ENCODE measurements at places on chromosomes 7 and 10. TPM values are rescaled to one million over a fixed set of nuclear protein-coding genes. Genes with fewer than 3 reads are reported as not detected.

Gene TAS2R4
- 0.15 TPM for polyA plus RNA-seq

Gene RUFY2
- polyA plus RNA-seq = 9.1 TPM

Gene RHOBTB1
- polyA plus RNA-seq = 5.1 TPM

Gene LRRC27
- polyA plus RNA-seq = 9.0 TPM

Gene ANKRD22
- polyA plus RNA-seq = 0.18 TPM

Gene OR2A12
- polyA plus RNA-seq = not detected

Gene CAV2
- polyA plus RNA-seq = 81.8 TPM

Gene CASP7
- 35.2 TPM for polyA plus RNA-seq

Gene LRRN3
- 5.1 TPM for polyA plus RNA-seq

Gene C10orf62
- 0.54 TPM for polyA plus RNA-seq

Gene SLC26A5
- polyA plus RNA-seq = not detected

Gene CDHR3
- polyA plus RNA-seq = 1.0 TPM

Gene CFAP58
- 0.38 TPM for polyA plus RNA-seq

Gene FERD3L
- not detected for polyA plus RNA-seq

Gene PKD1L1
- not detected for polyA plus RNA-seq

Gene PPP1R17
- polyA plus RNA-seq = not detected

Gene VSTM4
- 8.0 TPM for polyA plus RNA-seq

Gene DLG5
- 20.3 TPM for polyA plus RNA-seq

Gene FBXO24
- polyA plus RNA-seq = not detected

Gene CPN1
- polyA plus RNA-seq = not detected

Gene NEUROD6
- polyA plus RNA-seq = not detected

Gene OR2A1
- polyA plus RNA-seq = 0.59 TPM

Gene EFCAB10
- polyA plus RNA-seq = not detected

Gene THNSL1
- polyA plus RNA-seq = 1.5 TPM

Gene GPR26
- not detected for polyA plus RNA-seq

Gene CYP26C1
- polyA plus RNA-seq = not detected

Gene DLX6
- 0.13 TPM for polyA plus RNA-seq

Gene AGMO
- 0.69 TPM for polyA plus RNA-seq

Gene CCL24
- 3.3 TPM for polyA plus RNA-seq

Gene SYCE1
- polyA plus RNA-seq = not detected

Measured in aorta (tissue), 5 donors.